A172 (cell line): ENCODE measurements at places on chromosomes 5 and 9. TPM values are rescaled to one million over a fixed set of nuclear protein-coding genes. Genes with fewer than 3 reads are reported as not detected.
A peak's percentile ranks its signal among the peaks of the same experiment; 100 is the strongest.

DNA sequence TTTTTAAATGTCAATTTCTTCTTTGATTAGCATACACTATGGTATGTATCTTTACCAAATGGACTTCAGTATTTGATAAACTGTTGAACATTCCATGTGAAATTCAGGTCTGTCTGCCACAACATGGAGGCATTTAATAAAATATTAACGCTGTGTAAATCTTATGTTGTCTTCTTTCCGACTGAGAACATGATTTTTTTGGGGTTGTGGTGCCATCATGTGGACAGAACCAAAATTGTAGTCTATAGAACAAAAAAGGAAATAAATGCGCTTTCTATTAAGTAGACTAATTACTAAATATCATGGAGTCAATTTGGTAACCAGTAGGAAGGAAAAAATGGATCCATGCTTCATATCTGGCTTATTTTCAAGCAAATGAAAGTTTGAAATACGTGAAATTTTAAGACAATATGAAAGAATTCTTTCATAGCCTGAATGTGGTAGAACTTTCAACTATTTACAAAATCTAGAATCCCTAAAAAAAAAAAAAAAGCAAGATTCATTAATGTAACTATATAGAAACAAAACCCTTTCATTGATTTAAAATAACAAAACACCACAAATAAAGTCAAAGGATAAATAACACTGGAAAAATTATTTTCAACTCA, 2.8 kb upstream of the PLK2 start:
- peak; percentile 63 for DNase-seq

GRCh38 chr9:34271265-34272006, 57.6 kb downstream of the KIF24 start:
- no peak for DNase-seq

PIP5KL1 gene
- total RNA-seq = 1.6 and 3.4 TPM in 2 replicates

DNA sequence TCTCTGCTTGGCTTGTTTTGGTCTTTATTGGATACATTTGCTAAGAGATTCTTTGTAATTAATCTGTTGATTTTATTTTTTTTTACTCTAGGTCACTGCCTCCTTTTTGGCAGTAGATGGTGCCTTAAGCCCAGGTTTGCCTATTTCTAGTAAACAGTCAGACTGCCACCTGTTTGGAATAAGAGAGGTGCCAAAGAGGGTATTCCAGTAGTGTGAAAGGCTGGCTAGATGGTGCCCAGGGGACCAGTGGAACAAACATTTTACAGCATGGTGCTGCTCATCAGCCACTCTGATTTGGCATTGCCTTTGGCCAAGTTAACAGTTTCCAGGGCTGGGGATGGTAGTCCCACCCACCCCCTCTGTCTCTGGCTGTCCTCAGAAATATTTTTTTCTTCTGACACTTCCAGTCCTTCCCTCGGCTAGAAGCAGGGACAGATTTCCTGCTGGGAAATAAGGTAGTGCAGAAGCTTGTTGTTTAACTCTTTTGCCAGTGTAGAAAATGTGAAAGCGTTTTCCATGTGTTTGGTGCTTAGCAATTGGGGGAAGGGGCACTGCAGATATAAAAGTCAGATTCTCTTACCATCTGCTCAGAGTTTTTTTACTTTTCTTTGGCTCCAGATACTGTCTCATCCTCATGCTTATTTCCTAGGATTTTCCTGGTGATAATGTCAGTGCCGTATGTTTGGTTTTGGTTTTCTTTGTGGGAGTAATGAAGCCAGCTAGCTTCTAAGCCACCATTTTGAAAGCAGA, 36.6 kb upstream of the FBXL7 start:
- DNase-seq = peak; percentile 16

SLC34A3 gene
- 1.1 and 1.6 TPM in 2 replicates for total RNA-seq

- DNase-seq = no peak
Observed at GRCh38 chr9:128625391-128626146, 31.1 kb downstream of the DYNC2I2 start.

- DNase-seq = no peak
Observed at GRCh38 chr5:36879274-36880033, 2.9 kb downstream of the NIPBL start.

DNA sequence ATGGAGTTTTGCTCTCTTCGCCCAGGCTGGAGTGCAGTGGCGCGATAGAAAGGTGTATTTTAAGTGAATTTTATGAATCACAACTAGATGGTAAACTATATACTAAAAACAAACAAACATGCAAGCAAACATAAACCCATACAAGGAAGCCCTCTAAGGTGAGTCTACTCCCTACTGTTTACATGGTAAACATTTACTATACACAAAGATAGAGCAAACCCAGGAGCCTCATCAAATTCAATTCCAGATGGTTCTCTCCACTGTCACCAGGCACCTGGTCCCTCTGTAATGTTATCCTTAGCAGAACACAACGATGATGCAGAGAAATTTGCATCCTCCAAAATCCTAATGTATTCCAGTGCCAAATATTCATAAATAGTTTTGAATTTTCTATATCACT, 17.9 kb downstream of the ANKH start:
- DNase-seq = no peak

DNA sequence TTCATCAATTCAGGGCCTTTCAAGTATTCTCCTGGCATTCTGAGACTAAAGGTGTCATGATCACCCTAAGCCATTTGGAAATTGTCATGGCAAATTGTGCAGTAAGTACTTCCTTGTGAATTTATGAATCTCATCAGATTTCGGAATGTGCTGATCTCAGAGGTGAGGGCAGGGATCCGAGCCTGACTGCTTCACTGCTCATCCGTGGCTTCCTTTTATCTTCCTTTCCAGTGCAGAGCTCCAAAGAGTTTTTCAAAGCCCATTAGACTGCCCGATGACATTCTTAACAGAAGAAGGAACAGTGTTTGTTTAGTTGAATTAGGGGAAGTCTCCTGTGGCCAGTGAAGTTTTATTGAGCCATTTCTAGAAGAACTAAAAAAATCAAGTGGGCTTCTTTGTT, 182.8 kb upstream of the GDNF start:
- DNase-seq = no peak

- no peak for DNase-seq
Observed at GRCh38 chr5:126462239-126463014, 39.2 kb downstream of the GRAMD2B start.

DNA sequence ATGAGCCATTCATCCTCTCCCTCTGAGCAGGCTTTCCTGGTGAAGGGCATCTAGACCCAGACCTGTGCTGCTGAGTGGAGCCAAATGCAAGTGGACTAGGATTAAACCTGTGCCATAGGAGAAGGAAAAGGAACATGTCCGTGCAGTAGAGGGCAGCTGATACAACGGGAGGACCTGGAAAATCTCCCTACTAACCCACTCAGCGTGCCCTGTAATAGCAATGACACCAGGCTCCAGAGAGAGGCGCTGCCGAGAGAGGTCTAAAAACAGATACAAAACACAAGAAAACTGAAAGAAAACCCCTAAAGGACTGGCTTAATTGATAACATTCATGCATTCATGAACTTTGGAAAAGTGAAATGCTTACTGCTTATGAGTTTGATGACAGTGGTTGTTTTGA, 60.8 kb downstream of the PFDN1 start:
- DNase-seq = no peak

- no peak for DNase-seq
Observed at GRCh38 chr9:123472862-123473614, 117.0 kb downstream of the CRB2 start.

DNA sequence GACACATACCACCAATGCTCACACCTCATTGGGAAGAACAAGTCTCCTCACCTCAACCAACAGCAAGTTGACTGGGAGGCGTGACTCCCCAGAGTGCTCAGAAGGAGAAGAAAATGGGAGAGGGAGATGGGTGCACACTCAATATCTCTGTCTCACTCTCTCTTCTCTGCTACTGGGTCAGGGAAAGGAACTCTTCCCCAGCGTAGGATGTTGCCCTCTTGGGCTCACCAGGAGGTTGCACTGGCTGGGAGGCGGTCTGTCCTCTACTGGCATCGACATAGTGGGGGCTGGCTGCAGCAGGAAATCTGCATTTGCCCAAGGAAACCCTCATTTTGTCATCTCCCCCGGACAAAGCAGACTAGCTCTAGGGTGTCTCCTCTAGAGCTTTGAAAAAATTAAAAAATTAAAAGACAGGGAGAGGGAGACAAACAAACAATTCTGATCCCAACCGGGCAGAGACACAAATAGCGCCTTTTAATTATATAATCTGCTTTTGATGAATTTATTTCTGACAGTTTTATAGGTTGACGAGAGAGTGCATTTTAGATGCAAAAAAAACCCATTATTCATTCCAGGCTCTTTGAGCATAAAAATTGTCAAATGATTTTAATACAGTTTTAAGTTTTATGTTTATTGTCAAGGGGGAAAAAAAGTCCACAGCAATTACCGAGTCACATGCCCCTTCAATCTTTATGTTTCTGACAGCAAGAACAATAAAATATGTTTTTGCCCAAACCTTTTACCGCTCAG, 179.3 kb upstream of the MVB12B start:
- no peak for DNase-seq

- DNase-seq = peak; percentile 46
Observed at GRCh38 chr9:130107234-130107861, 53.6 kb downstream of the GPR107 start.

DNA sequence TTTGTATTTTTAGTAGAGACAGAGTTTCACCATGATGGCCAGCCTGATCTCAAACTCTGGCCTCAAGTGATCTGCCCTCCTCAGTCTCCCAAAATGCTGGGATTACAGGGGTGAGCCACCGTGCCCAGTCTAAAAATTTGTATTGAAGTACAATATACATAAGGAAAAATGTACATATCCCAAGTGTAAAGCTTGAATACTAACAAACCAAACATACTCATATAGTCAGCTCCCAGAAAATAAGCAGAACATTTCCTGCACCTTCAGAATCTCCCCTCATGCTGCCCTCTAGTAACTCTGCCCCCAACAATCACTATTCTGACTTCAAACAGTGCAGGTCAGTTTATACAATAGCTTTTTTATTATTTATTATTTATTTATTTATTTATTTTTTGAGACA, 1.6 kb upstream of the NOL6 start:
- no peak for DNase-seq

MAP1B gene
- total RNA-seq = 98.8 and 137 TPM in 2 replicates

DNA sequence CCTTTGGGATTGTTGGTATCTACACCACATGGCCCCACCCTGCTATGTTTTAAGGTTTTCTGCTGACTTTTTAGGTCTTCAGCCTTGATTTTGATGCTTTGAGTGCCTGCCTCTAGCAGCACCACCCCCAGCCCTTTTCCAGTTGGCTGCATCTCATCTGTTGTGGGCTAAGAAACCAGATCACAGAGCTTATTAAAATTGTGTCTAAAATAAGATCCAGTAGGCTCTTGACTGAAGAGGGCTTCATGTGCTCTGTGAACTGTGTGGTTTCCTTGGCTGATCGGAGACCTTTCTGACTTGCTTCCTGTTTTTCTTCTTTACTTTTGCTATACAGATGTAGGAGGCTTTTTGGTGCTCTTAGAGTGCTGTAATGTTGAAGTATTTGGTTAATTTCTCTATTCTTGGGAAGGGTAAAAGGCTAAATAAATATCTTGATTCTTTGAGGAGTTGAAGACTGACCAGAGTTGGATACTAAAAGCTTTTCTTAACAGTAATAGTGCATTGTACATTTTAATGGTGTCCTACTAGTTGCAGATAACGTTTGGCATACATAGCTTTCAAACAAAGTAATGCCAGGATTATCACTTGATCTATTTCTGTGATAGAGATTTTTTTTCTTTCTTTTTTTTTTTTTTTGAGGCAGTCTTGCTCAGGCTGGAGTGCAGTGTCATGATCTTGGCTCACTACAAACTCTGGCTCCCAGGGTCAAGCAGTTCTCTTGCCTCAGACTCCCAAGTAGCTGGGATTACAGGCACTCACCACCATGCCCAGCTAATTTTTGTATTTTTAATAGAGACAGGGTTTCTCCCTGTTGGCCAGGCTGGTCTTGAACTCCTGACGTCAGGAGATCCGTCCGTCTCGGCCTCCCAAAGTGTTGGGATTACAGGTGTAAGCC, 4.5 kb downstream of the UBE2D2 start:
- DNase-seq = no peak

TMEM38B gene
- total RNA-seq = 32.5 and 50.0 TPM in 2 replicates

DNA sequence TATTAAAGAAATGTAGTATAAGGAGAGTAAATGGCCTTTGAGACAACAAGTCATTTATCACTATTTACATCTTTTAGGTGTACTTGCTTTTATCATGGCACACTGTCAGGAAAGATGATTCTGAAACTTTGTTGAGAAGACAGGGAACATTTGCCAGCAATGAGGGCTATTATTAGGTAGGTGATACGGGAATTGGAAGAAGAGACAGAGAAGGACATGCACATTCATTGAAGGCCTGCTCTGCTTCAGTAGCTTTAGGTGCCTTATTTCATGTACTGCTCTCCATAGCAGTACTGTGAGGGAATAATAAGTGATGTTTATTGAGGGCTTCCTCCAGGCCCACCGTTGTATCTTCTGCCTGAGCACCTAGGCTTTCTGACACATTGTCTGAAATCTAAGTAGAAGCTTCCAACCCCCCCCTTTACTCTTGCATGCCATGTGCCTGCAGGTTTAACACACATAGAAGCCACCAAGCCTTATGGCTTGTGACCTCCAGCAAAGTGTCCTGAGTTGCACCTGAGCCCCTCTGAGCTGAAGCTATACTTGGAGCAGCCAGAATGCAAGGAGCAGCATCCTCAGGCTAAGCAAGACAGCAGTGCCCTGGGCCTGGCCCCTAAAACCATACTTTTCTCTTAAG, 275.2 kb upstream of the VLDLR start:
- no peak for DNase-seq

ABO gene
- not detected in 2 replicates for total RNA-seq

PCDHB10 gene
- 3.9 and 7.1 TPM in 2 replicates for total RNA-seq

GRCh38 chr9:70409280-70409679, 5.2 kb downstream of the KLF9 start:
- no peak for DNase-seq

EIF4EBP3 gene
- total RNA-seq = not detected in 2 replicates

FAF2 gene
- 57.3 and 59.7 TPM in 2 replicates for total RNA-seq
